Kidney (tissue), 22 donors: ENCODE measurements at places on chromosomes 7 and 10.

GRCh38 chr7:88399036-88399435, 92.3 kb upstream of the STEAP4 start:
- no peak for DNase-seq

DNA sequence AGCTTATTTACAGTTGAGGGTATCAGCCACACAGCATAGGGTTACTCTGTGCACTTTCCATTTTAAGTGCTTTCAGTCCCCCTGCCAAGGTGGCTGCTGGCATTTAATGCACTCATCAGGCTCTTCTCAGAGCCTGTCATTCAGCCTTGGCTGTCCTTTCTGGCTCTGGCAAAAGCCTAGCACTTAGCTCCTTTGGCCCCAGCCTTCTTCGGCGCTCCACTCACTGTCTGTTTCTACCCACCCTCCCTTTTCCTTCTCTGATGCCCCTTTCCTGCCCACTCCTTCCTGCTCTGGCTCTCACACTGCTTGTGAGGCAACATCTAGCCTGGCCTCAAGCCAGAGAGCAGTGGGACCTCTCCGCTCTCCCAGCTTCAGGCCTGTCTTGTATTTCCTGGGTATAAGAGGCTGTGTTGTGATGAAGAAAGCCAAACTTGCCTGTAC, 60.2 kb downstream of the WIPF3 start:
- DNase-seq: no peak

- peak; percentile 76 for DNase-seq
These were observed 304.5 kb upstream of the NFE2L3 start for GRCh38 chr7:25847336-25848070.

- DNase-seq: no peak
These were observed 229.0 kb upstream of the STK17A start for GRCh38 chr7:43353902-43354301.

GRCh38 chr7:157662981-157663716, 326.3 kb downstream of the DNAJB6 start:
- peak; percentile 64 for DNase-seq

DNA sequence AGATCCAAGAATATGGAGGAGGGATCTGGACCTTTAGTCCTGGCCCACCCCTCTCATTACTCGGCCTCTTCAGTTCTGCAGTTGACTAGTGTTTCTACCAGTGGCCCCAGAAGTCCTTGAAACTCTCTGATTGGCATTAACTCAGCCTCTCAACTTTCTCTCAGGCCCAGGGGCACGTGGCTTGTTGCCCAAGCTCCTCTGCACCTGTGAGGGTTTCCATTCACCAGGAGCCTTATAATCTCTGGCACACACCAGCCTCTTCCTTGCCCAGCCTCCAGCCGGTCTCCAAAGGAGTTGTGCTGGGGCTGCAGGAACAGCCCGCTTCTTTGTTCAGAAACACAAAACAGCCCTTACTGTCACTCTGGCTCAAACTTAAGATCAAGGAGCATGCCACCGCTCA, 47.6 kb upstream of the ZPBP start:
- DNase-seq: no peak

DNA sequence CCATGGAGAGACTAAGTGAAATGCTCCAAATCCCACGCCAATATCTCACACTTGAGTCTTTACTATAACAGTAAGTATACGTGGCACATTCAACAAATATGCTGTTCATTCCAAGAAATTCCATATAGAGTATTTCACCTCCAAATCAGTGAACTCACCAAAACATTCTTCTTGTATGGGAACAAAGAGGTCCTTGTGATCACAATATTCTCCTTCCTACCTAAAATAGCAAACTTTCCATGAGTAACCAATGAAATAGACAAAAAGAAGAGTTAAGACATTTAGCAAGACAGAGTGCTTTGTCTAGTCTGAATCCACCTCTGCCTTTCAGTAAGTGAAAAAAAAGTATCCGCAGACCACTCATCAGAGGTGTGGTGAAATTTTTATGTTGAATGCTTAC, 77.3 kb upstream of the NXPH1 start:
- DNase-seq: no peak

DNA sequence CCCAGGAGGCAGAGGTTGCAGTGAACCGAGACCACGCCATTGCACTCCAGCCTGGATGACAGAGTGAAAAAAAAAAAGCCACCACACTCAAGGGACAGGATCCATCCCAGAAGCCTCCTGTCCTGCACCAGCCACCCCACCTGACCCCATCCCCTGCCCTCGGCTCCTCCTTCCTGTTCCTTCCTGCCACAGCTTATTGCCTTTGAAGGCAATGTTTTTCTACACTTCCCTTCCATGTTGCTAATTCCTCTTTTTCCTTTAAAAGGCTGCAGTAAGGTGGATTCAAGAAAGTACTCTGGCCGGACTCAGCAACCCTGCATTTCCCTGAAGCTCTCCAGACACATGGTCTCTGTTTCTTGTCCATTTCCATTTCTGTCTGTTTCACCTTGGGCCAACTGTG, 80.9 kb downstream of the FAM171A1 start:
- DNase-seq: no peak

DNA sequence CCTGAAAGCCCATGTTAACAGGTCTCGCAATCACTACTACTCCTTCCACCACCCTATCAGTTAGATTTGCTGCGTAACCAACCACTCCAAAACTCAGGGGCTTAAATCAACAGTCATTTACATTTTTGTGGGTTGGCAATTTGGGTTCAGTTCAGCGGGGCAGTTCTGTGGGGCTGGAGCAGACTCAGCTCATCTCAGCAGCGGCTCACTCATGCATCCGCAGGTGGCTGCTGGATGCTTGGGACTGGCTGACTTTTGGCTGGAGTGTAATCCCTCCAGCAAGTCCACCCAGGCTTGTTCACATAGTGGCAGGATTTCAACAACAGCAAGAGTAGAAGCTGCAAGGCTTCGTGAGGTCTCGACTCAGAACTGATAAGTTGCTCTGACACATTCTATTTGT, 79.2 kb downstream of the NEUROD6 start:
- no peak for DNase-seq

- DNase-seq: no peak
These were observed 210.5 kb upstream of the KLF6 start for GRCh38 chr10:3995302-3996210.

- no peak for DNase-seq
These were observed 124.9 kb upstream of the CTTNBP2 start for GRCh38 chr7:117997862-117998825.

- peak; percentile 12 for DNase-seq
These were observed 175.9 kb upstream of the TAC1 start for GRCh38 chr7:97555857-97556421.

- no peak for DNase-seq
These were observed 22.9 kb upstream of the NEBL start for GRCh38 chr10:20920061-20920460.

- peak; percentile 54 for DNase-seq
These were observed 82.6 kb downstream of the PRPF18 start for GRCh38 chr10:13669182-13669855.
